ENCODE measurements at places on chromosomes 6 and 20. TPM values are rescaled to one million over a fixed set of nuclear protein-coding genes. Genes with fewer than 3 reads are reported as not detected.

PDYN gene
- polyA plus RNA-seq = not detected

RSPO3 gene
- polyA plus RNA-seq = 18.2 TPM

TREML1 gene
- polyA plus RNA-seq = not detected

MYBL2 gene
- polyA plus RNA-seq = 17.7 TPM

SLC22A16 gene
- not detected for polyA plus RNA-seq

NRSN1 gene
- polyA plus RNA-seq = not detected

ZC3H12D gene
- polyA plus RNA-seq = 0.10 TPM

BMP2 gene
- polyA plus RNA-seq = 1.6 TPM

ADGRB3 gene
- polyA plus RNA-seq = 1.4 TPM

B3GALT4 gene
- not detected for polyA plus RNA-seq

ENPP3 gene
- polyA plus RNA-seq = 0.24 TPM

DNA sequence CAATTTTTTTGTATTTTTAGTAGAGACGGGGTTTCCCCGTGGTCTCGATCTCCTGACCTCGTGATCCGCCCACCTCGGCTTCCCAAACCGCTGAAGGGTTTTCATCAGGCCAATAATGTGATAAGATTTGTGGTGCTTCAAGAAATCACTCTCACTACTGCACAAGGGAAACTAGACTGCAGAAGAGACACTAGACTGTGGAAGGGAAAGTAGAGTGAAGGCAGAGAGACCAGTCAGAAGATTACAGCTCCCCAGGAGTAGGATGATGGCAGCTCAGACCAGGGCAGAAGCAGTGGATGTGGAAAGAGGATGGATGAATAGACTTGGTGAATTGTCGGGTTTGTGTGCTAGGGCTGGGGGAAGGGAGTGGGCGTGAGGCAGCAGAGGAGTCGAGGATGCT lies 48.0 kb upstream of the GTSF1L start:
- DNase-seq = no peak

DNA sequence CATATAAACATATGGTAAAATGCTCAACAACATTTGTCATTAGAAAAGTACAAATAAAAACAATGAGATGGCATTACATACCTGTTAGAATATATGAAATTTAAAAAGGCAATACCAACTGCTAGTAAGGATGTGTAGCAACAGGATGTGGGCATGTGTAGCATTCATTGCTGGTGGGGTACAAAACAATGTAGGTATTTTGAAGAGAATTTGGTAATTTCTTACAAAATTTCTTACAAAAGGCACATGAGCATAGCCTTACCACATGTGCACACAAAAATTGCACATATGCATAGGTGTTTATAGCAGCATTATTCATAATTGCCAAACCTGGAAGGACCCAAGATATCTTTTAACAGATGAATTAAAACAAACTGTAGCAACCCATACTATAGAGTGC lies 1355.1 kb upstream of the CITED2 start:
- DNase-seq = no peak

DNA sequence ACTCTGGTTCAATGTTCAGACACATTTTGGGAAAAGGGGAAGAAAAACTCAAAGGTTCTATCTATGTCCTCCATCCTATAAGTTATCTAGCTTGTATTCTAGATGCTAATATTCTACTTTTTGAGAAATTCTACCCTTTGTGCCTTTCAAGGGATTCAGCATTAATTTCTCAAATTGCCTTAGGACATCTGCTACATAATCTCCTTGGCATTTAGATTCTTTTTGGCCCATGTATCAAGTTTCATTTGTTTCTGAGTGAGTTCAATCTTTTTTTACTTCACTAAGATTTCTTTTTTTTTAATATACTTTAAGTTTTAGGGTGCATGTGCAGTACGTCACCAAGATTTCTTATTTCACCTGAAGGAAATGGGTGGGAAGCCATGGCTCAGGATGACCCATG lies 232.7 kb upstream of the TENT5A start:
- DNase-seq = no peak

DNA sequence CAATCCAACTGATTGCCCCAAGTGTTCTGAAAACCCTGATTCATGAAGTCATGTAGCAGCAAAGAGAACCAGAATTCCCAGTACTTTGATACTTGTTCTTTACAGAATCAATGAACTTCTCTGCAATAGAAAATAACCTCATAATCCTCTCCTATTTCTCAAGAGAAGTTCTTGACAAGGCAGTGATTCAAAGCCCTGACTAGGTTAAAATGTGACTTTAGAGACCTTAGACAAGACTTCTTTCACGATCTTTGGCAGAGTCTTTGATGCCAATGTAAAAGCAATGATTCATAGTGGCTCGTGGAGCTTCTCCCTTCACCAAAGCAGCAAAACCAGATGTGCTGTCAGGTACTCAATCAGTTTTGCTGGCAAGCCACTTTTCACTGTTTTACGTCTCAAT lies 95.2 kb downstream of the CDK19 start:
- DNase-seq = no peak

GRCh38 chr6:104214901-104215300 lies 644.8 kb downstream of the HACE1 start:
- DNase-seq = peak; percentile 12

DNA sequence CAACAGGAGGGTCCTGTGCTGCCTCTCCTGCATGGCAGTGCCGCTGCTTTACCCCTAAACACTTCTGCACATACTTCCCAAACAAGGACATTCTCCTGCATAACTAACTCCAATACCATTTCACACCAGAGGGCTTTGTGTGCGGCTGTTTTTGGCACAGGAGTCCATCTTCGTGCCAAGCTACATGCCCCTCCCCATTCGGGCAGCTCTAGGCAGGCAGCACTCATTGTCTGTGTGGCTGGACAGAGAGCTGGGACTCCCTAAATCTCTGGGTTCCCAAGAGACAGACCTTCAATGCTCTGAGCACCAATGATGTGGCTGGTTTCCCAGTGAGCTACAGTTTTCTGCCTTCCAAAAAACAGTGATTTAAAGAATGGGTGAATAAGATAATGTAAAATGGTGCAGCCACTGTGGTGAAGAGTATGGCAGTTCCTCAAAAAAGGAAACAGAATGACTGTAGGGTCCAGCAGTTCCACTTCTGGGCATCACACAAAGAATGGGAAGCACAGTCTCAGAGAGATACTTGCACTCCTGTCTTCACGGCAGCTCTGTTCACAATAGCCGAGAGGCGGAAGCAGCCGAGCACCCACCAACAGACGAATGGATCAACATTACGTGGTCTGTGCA lies 80.3 kb upstream of the DUSP22 start:
- no peak for DNase-seq

GRCh38 chr20:49634116-49634515 lies 66.2 kb upstream of the PTGIS start:
- DNase-seq = no peak

GRCh38 chr6:135458051-135458450 lies 39.5 kb downstream of the AHI1 start:
- DNase-seq = no peak

DNA sequence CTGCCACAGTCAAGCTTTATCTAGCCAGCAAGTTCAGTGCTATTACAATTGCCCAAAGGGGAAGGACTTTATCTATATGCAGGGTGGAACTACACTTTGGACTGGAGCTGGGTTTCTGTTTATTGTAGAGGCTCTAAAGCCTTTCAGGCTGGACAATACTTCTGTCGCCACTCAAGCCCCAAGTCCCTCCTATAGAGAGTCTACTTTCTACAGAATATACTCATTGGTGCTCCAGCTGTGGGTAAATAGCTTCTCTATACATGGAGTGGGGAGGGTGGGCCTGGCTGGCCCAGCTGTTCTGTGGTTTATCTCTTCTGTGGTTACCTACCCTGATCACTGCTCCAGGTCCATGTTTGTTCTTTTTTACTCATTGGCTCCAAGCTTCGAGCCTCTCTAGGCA lies 151.8 kb upstream of the MYLIP start:
- no peak for DNase-seq

- no peak for DNase-seq
Measured at GRCh38 chr20:55269913-55270312, 735.4 kb downstream of the CBLN4 start.

GRCh38 chr20:60132162-60132826 lies 174.1 kb downstream of the CDH26 start:
- no peak for DNase-seq

DNA sequence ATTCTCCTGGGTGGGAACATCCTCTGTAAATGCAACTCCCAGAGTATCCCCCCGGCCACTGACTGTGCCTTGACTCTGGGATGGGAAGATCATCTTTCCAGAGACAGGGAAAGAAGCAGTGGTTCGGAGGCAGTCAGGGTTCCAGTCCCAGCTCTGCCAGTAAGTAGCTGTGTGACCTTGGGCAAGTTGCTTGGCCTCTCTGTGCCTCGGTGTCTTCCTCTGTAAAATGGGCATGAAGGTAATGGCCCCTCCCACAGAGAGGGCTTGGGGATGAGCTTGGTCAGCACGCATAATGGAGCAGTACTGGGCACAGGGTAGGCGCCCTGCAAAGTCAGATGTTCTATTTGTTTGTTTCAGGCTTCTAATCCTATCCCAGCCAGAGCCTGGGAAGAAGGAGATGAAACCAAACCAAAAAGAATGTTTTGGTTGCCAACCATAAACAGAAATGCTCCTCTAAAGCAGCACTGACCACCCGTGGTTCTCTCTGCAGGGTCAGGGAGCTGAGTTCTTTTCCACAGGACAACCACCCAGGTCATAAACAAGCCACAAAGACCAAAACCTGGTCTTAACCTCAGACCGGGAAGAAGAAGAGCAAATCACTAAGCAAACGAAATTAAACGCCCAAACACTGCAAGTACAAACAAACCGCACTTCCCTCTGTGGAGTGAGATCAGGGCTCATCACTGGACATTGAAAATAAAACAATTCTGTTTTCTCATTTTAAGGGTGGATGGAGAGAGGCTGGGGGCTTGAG lies 381.0 kb upstream of the SULF2 start:
- DNase-seq = no peak

- no peak for DNase-seq
Measured at GRCh38 chr6:111581957-111582356, 23.7 kb downstream of the TRAF3IP2 start.

GRCh38 chr20:37042986-37043972 lies 52.5 kb downstream of the RBL1 start:
- DNase-seq = no peak

- DNase-seq = no peak
Measured at GRCh38 chr20:44461803-44462174, 13.9 kb upstream of the TTPAL start.

DNA sequence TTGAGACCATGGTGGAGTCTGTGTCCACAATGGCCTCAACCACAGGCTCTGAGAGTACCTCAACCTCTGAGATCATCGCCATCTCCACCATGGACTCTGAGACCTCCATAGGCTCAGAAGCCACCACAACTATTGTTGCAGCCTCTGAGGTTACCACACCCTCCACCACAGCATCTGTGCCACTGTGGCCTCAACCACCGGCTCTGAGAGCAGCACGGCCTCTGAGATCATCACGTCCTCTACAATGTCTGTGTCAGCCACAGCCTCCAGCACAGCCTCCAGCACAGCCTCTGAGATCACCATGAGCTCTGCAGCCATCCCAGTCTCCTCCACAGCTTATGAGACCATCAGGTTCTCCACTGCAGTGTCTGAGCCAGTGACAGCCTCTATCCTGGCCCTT lies 19.4 kb upstream of the MUC21 start:
- DNase-seq = no peak

DNA sequence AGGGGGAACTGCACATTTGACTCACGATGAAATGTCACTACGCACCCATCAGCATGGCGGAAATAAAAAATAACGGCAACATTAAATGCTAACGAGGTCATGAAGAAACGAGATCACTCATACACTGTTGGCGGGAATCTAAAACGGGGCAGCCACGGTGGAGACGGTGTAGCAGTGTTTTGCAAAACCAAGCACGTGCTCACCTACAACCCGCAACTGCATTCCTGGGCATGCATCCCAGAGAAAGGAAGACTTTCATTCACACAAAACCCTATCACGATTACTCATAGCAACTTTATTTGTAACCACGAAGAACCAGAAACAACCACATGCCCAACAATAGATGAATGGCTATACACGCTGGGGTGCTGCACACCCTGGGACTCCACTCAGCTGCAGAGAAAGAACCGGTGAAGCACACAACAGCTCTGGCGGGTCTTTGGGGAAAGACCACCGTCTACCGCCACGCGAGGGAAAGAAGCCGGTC lies 77.0 kb downstream of the YTHDF1 start:
- DNase-seq = no peak

DNA sequence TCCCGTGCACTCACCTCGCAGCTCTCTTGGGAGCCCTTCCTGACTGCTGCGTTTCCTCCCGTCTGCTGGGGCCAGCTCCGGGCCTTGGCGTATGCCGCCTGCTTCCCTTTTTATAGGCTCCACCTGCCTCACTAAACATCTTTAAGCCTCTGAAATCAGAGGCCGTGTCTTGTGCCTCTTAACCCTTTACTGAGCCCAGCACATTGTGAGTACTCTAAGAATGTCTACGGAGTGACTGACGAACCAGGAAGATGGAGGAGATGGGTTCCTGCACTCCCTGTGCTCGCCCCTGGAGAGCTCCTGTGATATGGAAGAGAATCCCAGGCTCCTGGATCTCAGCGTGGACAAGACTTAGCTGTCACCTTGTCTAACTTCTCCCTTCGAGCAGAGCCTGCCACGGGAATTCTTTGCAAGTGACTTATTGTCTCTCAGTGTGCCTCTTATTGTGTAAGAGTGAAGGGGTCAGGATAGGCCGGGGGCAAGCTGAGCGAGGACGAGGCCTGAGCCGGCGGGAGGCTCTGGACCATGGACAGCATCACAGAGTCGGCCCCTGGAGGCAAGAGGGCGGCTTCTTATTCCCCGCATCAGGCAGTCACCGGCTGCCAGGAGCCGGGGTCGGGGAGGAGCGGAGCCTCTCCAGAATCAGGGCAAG lies 70.9 kb upstream of the CCDC167 start:
- no peak for DNase-seq

DNA sequence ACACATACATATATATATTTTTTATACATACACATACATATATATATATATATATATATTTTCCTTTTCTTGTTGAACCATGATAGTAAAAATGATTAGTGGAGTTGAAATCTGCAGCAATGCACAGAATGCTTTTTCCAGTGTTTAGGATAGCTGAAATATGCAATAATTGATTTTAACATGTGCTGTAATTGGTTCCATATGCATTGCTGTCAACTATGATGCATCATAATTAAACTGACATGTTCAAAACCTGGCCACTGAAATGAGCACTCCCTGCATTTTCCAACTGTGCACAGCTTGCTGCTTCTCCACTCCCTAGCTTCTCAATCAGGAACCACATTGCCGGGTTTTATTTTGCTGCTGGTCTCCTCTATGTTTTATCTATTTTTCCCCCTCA lies 358.3 kb downstream of the PAX1 start:
- DNase-seq = no peak

- no peak for DNase-seq
Measured at GRCh38 chr20:25139029-25139705, 56.3 kb upstream of the ENTPD6 start.

- DNase-seq = peak; percentile 1
Measured at GRCh38 chr6:67331304-67331703, 1303.8 kb upstream of the ADGRB3 start.

- DNase-seq = no peak
Measured at GRCh38 chr6:100808638-100809275, 72.4 kb downstream of the ASCC3 start.

GRCh38 chr6:52106994-52107393 lies 19.6 kb upstream of the PKHD1 start:
- no peak for DNase-seq
